ENCODE measurements at places on chromosomes 16 and 17.

- DNase-seq, result peak; percentile 72
Observed at GRCh38 chr16:17836868-17837602, 366.3 kb upstream of the XYLT1 start.

DNA sequence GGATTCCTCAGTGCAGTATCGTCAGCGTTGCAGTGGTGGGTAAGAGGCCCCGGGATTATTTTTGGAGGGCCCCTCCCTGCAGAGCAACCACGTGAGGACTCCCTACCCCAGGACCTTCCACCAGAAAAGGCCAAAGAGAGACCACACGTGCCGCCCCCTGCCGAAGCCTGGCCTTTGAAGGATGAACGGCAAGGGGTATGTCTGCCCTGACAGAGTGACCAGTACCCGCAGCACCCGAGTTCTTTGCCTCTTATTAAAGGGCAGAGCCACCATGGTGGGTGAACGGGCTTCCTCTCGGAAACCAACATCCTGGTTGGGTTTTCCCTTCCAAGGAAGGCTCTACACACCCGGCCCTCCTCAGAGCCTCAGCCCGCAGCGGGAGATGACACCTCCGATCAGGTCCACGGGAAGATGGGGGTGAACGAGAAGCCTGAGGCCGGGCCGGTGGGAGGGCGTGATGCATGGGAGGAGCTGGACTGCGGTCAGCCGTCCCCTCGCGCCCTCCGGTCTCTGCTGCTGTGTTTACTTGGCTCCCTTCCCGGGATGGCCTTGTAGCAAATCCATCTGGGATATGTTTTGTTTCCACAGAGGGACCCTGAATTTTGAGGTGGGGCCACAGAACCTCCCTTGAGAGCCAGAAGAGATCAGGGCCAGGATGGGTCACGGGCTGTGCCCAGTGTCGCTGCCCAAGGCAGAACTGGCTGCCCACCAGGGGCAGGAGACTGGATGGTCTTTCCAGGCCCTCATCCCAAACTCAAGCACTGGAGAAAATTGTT lies 49.1 kb downstream of the TBC1D16 start:
- DNase-seq, result peak; percentile 15

- no peak for DNase-seq
Observed at GRCh38 chr17:38440614-38441397, 12.5 kb downstream of the ARHGAP23 start.

GRCh38 chr17:13727441-13728171 lies 125.9 kb upstream of the HS3ST3A1 start:
- DNase-seq, result no peak

GRCh38 chr16:88516601-88517061 lies 53.6 kb upstream of the ZC3H18 start:
- DNase-seq, result no peak

GRCh38 chr17:28240688-28241340 lies 78.2 kb upstream of the TMEM97 start:
- DNase-seq, result no peak

GRCh38 chr16:59697236-59697635 lies 963.1 kb upstream of the GOT2 start:
- DNase-seq, result no peak

GRCh38 chr17:78679495-78680395 lies 102.3 kb downstream of the CYTH1 start:
- no peak for DNase-seq

GRCh38 chr16:80700558-80700957 lies 103.8 kb downstream of the CDYL2 start:
- DNase-seq, result no peak

DNA sequence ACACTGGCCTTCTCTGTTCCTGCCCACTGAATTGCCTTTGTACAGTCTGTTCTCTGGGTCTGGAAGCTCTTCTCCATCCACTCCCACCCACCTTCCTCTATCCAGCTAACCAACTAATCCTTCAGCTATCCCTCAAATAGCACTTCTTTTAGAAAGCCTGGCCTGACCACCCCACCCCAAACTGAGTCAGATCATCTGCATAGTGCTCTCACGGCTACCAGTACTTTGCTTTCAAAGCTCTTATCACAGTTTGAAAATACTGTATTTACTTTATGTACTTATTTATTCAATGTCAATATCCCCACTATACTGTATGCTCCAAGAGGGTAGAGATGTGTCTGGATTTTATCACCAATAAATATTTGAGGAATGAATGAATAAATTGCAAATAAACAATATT lies 4.5 kb upstream of the CLDN7 start:
- DNase-seq, result no peak

GRCh38 chr17:47649972-47650524 lies 329 bp downstream of the KPNB1 start:
- DNase-seq, result no peak

- DNase-seq, result no peak
Observed at GRCh38 chr17:39939588-39940419, 12.3 kb downstream of the LRRC3C start.

GRCh38 chr16:11328172-11329070 lies 16.8 kb upstream of the RMI2 start:
- DNase-seq, result peak; percentile 80

DNA sequence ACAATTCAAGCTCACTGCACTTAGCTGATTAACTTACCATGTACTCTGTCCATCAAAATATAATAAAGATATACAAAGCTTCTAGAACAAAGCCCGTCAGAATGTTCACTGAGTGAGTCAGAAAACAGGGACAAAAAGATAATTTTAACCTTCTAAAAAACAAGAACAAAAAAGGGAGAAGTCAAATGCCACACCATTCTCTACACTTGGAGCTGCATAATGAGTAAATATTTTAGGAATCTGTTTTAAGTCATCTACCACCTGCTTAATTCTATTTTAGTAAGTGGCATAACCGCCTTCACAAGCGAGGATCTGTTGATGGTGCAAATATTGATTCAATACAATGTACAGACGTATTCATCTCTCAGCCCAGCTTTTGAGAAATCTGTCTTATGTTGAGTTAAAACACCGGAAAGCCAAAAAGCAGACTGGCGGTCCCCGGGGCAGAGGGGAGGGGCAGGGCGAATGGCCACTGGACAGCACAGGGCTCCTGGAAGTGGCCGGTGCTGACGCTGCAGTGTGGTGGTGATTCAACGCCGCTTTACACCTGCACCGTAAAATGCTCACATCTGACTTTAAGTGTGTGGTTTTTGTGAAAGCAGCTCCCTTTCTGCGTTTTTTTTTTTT lies 20.1 kb downstream of the RAB40B start:
- DNase-seq, result no peak

DNA sequence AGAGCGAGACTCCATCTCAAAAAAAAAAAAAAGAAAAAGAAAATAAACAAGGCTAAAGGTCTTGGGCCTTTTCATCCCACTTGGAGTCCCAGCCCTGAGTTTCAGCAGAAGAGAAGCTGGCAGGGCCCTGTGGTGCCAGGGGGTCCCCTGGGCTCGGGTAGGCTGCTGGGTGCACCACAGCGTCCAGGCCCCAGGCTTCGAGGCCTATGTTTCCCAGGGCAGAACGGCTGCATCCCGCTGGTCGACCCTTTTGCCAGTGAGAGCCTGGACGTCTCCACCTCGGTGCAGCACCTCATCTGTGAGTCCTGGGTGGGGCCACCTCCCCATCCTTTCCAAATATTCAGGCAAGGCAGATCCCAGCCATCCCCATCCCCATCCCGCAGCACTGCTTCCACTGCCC lies 2.2 kb downstream of the TMEM235 start:
- DNase-seq, result no peak

- no peak for DNase-seq
Observed at GRCh38 chr16:2856686-2857450, 1.1 kb downstream of the PRSS22 start.

DNA sequence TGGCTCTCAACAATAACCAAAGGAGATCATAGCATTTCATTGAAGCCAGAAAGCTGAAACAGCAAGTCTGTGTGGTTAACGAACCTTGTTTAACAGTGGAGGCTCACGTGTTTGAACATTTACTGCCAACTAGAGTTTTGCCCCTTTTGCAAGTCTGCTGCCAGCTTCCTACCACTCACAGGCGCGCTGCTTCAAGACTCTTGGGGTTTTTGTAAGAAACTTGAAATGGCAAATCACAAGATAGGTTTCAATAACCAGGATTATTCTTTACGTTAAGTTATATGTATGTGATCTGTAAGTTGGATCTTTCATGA lies 1.2 kb downstream of the SNTB2 start:
- DNase-seq, result no peak

GRCh38 chr17:55903028-55903690 lies 152.3 kb downstream of the PCTP start:
- no peak for DNase-seq

GRCh38 chr17:71846561-71847110 lies 274.2 kb upstream of the SOX9 start:
- DNase-seq, result no peak

DNA sequence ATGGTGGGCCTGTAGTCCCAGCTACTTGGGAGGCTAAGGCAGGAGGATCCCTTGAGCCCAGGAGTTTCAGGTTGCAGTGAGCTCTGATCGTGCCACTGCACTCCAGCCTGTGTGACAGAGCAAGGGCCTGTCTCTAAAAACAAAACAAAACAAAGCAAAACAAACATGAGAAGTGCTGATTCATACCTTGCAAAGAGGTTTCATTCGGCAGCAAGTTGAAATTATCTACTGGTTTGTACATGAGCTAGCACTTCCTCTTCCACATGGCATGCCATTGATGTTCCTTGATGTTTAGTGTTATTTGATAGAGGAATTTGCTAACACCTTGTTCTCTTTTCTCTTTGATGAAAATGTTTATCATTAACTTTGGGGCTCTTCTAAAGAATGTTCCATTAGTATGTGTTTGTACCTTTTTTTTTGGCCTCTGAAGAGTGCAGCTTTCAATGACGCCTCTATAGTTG lies 50.6 kb downstream of the SPECC1 start:
- no peak for DNase-seq

Data from AG09319 (cell line).